Activated gamma-delta T cell treated with Interleukin-2 at 50 U/mL for 16 hours (primary cell): ENCODE measurements at places on chromosomes 12 and 14.

DNA sequence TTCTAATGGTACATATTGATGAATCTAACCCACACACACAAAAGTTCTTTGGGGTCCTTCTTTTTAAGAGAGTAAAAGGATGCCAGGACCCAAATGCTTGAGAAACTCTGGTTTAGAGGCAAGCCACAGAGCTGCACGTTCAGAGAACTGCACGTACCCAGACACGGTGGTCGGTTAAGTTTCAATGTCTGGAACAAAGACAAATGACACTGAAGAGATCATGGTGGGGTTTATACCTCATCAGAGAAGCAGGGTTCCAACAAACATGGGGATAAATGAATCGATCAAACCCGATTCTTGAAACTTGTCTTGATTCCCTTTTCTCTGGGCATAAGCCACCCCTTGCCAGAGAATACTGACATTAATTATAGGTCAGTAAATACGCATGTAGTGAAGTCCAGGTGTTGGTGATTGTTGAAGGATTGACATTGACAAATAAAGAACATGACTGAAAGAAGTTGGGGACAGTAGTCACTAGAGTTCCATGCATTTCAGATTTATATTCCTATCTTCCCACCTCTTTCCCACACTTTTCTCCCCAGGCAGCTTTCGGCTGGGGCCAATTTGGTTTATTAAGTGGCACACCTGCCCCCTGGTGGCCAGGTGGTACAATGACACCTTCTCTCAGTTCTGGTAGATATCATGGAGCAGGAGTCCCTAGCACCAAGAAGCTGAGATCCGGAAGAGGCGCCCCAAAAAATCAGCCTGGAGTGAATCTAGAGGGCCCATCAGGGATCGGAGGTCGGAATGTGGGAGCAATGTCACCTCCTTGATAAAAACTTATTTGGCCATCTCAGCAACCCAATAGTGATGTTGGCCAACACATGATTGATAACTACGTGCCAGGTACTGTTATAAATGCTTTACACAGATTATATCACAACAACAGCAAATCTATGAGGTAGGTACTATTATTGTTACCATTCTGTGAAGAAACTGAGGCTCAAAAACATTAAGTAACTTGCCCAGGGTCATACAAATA is 17.8 kb upstream of the HDAC7 start:
- DNase-seq: peak; percentile 63

GRCh38 chr12:67957383-67957782 is 31.9 kb upstream of the IFNG-AS1 start:
- no peak for DNase-seq

GRCh38 chr12:54612225-54612750 is 22.4 kb downstream of the LACRT start:
- DNase-seq: no peak

DNA sequence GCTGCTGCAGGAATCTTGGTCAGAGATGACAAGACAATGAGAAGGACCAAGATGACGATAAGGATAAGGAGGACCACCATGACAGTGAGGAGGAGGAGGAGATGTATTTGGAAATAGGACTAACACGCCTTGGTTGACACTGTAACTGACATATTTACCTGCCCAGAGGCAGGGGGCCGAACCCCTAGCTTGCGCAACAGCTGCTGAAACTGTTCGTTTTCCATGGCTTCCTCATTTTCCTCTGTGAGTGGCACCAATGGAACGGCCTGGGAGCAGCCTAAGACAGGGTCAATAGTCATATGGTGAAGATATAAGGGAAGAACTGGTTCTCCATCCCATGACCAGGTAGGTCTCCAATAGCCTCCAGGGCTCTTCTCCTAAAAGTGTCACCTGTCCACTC is 28.8 kb downstream of the TIMELESS start:
- no peak for DNase-seq

DNA sequence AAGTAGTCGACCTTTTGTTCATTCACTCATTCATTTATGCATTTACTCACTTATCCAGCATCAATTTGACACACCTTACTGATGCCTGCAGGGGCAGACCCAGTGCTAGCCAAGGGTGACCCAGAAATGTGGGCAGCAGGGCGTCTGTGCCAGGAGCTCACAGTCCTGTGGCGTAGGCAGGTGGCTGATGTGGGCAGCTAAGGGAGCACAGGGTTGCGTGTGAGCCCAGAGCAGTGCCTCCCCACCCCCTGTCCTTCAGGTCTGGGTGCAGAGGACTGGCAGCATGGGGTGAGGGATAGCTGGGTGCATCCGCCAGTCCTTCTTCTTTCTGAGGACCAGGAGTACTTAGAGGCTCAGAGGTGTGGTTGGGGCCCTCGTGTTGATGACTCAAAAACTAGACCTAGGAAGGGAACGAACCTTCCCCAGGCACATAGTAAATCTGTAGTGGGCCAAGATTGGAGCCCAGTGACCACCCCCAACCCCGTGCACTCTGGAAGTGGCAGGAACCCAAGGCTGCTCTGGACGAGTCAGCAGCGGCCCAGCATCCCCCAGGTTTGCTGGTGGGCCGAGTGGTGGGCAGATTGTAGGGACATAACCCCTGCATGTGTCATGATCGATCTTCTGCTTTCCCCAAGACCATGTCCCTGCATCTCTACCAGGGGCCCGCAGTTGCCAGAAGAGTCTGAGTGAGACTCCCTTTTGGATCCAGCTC is 63.9 kb downstream of the BEGAIN start:
- DNase-seq: no peak

DNA sequence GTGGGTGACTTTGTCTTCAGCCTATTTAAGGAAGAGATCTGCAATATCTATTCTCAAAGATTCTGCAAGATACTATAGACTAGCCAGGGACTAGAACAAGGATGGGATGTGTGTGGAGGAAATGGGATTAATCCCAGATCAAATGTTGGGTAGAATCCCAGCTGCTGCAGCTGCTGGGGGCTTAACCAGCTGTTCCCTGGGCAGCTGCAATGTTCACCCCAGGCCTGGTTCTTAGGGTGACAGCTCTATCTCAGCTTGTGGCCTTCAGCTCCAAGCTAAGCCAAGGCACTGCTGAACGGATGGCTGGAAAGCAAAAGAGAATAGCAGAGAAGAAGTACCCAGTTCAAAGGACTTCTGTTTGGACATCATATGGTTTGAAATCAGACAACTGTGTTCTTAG is 10.0 kb upstream of the RHEBL1 start:
- DNase-seq: no peak

GRCh38 chr12:125983784-125984500 is 918.7 kb downstream of the AACS start:
- no peak for DNase-seq

DNA sequence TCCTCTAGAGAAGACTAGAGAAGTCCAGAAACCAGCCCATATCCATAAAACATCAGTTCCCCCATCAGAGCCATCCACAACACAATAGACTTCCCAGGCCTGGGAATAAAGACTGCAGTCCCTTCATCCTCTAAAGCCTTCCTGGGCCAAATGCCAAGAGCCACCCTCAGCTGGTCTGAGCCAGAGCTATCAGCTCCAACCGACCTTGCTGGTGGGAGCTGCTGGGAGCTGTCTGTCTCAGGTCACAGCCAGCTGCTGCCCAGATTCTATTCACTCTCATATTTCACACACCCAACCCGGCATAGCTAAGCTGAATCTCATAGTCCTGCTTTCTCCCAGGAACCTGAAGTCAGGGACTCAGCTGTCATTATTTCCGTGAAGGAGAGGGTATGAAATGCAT is 10.9 kb upstream of the TFCP2 start:
- no peak for DNase-seq

DNA sequence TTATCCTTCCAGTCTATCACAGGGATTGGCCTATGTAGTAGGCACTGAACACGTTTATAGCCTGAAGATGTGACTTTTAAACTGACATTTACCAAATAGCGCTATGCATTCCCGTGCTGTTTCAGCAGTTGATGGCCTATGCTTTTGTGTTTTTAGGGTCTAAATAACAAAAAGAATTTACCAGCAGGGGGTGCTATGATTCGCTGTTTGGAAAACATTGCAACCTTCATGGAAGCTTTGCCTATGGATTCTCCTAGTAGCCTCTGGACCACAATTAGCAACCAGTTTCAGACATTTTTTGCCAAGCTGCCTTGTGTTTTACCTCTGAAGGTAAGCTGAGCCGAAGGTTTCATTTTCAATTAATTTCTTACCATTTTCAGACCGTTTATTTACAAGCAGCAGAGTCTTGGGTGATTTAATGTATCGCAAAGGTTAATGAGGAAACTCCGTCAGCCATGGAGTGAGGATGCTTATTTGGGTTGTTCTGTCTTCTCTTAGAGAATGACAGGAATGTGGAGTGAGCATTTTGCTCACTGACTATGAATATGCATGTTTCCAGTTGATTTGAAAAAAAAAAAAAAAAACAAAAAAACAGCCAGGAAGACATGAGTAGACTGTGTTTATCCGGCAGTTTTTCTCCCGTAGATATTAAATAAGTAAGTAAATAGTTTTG is 133.1 kb downstream of the PRIMA1 start:
- DNase-seq: no peak

DNA sequence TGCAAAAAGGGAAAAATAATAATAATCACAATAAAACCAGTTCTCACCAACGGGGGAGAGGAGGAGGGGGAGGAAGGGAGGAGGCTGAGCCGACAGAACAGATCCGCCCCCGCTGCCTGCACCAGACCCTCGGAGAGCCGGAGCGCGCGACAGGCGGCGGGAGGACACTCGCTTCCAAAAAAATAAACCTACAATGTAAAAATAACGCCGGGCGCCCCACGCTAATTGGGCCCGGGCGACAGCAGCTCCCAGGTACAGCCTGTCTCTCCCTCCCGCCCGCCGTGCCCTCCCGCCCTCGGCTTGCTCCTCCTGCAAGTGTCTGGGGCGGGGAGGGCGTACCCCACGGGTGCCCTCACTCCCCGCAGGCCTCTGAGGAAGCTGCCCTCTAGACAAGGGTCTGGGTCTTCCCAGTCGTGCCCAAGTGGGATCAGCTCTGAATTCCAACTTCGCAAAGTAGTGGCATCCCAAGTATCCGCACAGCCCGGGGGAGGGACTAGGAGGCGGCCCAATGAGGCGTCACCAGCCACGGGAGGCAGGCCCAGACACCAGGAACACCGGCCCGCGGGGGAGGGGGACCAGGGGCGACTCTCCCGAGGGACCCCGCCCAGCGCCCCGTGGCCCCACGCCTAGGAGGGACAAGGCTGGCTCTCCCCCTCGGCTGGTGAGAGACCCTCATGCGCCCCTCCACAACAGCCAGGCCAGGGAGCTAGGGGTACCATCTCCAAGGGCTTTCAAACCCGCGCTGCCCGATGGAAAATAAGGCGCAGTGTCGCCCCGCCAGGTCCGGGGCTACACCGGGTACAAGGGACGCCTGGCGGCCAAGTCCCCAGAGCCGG is 1.0 kb downstream of the NCOR2 start:
- DNase-seq: peak; percentile 54

DNA sequence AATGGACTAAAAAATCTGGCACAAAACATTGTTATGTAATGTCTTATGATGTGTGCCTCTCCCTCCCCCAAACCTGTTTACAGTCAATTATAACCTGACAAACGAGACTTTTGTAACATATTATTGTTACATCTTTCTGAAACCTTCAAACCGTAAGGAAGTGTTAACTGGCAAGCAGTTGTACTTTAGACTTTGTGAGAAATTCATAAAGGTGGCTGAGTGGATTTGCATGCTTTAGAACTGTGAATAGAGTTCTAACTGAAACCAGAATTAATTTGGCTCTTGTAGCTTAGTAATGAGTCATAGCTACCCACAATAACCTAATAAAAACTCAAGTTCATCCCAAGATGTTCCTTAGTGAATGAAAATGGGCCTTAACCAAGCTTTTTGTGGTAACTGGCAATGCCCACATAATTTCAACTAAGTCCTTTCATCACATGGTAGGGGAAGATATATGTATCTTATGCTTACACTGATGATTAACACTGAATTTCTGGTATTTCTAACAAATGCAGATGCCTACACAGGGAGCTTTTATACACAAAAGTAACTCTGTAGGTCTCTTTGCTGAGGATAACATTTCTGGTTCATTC is 29.7 kb downstream of the RAD9B start:
- no peak for DNase-seq

GRCh38 chr12:53197011-53197640 is 9.9 kb downstream of the ITGB7 start:
- DNase-seq: no peak

- DNase-seq: no peak
Observed at GRCh38 chr14:91997492-91997891, 42.4 kb downstream of the TRIP11 start.

- no peak for DNase-seq
Observed at GRCh38 chr12:90842477-90842876, 112.5 kb downstream of the CCER1 start.

GRCh38 chr14:102234331-102235264 is 70.4 kb downstream of the MOK start:
- no peak for DNase-seq

DNA sequence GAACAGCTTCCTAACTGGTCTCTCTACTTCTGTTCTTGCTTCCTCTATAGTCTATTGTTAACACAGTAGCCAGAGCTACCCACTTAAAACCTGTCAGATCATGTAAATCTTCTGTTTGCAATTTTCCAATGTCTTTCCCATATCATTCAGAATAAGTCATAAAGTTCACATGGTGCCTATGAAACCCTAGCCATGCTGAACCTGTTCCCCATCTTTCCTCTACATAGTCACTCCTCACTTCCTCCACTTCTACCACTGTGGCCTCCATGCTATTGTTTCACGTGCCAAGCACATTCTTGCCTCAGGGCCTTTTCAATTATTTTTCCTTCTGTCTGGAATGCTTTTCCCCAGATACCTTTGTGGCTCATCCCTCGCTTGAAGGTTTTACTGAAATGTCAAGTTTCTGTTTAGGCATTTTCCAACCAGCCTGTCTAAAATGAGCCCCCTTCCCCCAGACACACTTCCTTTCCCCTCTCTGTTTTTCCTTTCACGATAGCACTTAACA is 132.1 kb downstream of the DYRK2 start:
- no peak for DNase-seq

- DNase-seq: no peak
Observed at GRCh38 chr12:20272161-20272560, 96.2 kb upstream of the PDE3A start.

DNA sequence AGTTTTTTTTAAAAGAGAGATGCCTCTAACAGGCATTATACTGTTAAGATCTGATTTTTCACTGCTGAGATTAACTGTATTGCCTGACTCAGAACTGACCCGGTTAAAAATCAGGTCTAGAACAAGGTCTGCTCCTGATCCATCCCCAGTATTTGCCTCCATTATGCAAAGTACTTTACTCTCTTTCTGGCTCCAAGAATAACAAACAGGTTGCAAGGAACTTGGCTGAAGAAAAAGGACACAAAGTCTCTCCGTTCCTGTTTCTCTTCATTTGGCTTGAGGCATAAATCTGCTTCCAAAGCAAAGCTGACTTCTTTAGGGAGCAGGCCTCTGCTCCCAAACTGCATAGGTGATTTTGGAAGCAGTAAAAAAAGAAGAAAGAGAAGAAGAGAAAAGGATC is 199.3 kb upstream of the PDZRN4 start:
- DNase-seq: no peak

DNA sequence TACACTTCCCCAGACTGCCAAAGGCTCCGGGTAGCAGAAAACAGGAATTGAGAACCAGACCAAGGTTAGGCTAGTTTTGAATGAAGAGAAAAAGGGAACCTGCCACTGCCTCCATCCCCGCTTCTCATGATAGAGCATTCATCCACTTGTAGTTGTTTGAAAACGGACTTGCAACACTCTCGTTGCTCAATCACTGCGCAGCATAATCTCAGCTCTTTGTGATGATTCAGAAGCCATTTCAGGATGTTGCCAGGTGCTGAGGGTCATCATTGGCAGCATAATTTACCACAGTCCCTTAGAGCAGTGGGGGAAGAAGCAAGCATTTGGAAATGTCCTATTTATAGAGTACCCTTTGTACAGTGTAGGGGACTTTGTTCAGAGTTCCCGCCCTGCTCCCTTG is 25.6 kb downstream of the KCNK13 start:
- DNase-seq: no peak
